ENCODE measurements at places on chromosomes 6 and 20.

DNA sequence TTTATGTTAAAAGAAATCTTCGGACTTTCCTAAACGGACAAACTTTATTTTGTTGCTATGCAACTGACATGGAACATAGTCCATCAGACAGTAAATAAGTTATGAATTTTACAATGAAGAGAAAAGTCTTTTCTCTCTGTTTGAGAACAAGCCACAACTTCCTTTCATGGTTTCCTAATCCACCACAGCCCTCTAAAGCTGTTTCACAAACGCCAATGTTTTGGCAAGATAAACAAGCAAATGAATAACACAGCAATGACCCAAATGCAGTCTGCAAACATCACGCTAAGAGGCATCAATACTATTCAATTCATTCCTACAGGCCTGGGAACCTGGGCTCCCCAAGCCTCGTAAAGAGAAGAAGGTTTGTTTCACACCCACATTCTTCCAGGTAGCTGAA lies 60.4 kb downstream of the HAO1 start:
- DNase-seq, result no peak

- DNase-seq, result no peak
These were observed 848.2 kb downstream of the DHX35 start for GRCh38 chr20:39810309-39810708.

GRCh38 chr6:133333852-133334251 lies 92.7 kb downstream of the EYA4 start:
- no peak for DNase-seq

GRCh38 chr20:62318400-62319345 lies 15.9 kb downstream of the ADRM1 start:
- no peak for DNase-seq

DNA sequence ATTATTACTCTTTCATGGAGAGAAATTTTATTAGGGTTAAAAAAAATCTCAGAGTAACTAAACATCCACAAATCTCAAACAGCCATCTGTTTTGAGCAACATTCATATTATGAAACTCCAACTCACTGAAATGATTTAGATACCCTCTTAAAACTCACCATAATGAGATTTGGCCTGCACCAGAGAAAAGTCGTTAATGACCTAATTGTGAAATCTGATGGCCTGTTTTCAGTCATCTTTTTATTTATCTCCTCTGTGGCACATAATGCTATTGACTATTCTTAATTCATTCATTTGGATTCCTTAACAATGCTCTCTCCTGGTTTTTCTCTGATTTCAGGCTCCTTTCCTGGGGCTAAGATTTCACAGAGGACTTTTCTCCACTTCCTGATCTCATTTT lies 192.7 kb downstream of the RNF144B start:
- no peak for DNase-seq

GRCh38 chr6:36204068-36204753 lies 7.7 kb downstream of the BRPF3 start:
- DNase-seq, result no peak

GRCh38 chr20:17646961-17647301 lies 35.1 kb downstream of the RRBP1 start:
- DNase-seq, result no peak

DNA sequence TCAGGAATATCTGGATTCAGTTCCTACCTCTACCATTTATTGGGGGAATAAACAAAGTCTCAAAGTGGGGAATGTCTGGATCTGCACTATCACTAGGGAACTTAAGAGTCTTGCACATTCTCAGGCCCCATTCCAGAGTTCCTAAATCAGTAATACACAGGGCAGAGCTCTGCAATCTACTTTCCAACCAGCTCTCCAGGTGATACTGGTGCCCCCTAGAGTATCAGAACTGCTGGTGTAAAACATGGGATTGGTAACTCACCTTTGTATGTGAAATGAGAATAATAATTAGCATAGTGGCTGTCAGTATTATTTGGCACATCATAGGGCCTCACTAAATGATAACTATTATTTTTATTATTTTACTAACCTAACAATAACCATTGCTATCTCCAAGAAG lies 278.8 kb upstream of the IMPG1 start:
- DNase-seq, result no peak

DNA sequence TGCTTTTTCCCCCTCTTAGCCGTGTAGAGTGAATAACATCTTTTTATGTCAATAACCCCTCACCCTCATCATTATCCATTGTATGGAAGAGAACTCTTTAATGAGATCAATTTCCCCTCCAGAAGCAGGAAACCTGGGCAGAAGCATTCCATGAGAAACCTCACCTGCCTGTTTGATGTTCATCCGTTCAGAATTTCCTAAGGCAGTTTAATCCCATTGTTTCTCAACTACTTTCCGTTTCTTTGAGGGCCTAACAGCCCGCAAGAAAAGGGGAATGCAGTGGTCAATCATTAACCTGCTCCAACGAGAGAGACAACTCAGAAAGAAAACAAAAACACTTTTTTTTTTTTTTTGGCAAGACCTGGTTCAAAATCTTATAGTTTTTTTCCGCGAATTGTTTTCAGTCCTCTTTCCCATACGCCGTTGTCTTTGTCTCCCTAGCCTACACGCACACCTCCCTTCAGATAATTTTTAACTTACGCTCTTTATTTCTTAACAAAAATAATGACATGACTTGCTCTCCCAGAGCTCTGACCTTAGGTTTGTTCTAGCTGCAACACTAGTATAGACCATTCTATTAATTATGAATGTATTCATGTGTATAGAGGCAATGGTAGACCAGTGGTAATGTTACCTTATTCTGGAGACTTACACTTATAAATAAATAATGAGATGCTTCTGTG lies 25.6 kb upstream of the ID4 start:
- DNase-seq, result no peak
